ENCODE measurements at places on chromosomes 7 and 10. TPM values are rescaled to one million over a fixed set of nuclear protein-coding genes. Genes with fewer than 3 reads are reported as not detected.

DNA sequence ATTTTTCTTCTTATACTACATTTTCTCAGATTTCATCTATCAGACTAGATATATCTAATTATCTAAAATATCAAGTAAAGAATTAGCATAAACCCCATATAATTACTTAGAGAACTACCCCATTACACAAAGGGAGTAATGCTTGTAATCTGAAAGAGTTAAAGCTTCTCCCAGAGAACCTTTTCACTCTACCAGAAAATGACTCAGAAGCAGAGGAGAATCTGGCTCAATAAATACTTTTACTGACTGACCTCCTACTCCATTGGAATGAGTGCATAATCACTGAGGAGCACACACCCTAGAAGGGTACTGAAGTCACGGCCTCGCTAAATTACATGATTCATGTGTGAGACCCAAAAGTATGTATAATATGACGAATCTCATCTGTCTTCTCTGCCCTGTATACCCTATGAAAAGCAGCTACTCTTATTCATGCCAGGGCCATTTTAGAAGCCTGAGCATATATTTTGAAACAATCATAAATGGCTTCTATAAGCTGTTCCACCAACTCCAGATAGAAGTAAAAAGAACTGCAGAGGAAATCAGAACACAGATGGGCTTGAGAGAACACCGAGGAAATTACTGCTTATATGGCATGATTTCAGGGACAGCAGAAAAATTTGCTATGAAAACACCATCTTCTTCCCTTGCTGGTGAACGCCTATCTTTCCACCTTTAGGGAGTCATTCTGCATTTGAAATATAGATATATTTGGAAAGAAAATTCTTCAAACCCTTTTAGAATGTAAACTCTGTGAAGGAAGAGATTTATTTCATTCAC, 32.7 kb downstream of the DNMBP start:
- peak; percentile 99 for DNase-seq

DNA sequence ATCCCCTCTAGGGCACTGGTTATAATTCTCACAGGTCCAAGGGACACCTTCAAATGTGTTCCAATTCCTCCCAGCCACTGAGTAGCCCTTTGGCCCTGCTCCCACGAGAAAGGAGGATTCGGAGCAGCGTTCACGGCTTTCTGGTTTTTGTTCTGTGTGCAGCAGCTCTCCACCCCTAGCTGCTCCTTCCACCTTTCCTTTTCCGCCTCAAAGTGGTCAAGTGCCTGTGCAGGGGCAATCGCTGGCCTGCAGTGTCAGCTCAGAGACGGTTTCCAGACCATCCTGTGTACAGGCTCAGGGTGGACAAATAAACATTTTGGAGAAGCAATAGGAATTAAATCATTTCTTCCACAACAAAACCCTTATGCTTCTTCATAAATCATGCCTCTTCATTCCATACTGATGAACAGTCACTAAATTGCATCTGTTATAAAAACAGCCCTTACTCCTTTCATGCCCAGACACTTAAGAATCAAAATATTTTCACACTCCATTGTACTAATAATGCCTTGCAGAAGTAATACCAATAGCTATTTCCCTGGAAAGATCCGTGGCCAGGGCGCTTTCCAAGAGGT, 1.1 kb downstream of the KIAA1549 start:
- DNase-seq, result no peak

GRCh38 chr10:72356115-72356514, 1.4 kb upstream of the DNAJB12 start:
- DNase-seq, result no peak

- DNase-seq, result no peak
These were observed 147.4 kb upstream of the TEX47 start for GRCh38 chr7:88942815-88943501.

GRCh38 chr7:88146616-88147015, 73.2 kb downstream of the SRI start:
- DNase-seq, result no peak

Gene NME8
- not detected for total RNA-seq

Gene ACSL5
- total RNA-seq, result 1.7 TPM

Gene CYP3A7
- total RNA-seq, result 37.8 TPM

Data from fibroblast of lung (primary cell).